ENCODE measurements at places on chromosomes 4 and X.

DNA sequence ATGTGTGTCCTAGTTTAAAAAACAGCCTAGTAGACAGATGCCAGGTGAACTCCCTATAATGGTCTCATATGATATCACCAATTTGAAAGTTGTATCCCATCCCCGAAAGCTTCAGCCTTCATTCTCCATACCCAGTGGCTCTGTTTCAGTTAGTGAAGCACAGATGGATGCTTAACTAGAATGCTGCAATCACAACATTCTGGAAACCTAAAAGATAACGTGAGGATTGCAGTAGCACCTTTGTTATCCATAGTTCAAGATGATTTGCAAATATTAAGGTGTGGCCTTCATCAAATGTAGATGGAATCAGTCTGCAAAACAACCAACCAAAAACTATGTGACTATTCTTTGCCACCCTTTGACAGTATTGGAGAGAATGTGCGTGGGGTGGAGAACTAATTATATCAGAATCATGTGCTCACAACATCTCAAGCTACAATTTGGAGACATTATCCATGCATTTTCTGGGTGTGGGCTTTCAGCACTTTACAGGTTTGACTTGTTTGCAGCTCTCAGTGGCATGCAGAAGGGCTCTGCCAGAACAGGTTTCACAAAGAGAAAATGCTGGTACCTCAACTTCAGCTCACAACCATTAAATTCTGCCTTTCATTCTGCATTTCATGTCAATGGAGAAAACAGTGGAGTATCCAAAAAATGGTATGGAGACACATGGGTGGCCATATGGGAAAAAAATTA, 18.3 kb upstream of the PPID start:
- no peak for DNase-seq

DNA sequence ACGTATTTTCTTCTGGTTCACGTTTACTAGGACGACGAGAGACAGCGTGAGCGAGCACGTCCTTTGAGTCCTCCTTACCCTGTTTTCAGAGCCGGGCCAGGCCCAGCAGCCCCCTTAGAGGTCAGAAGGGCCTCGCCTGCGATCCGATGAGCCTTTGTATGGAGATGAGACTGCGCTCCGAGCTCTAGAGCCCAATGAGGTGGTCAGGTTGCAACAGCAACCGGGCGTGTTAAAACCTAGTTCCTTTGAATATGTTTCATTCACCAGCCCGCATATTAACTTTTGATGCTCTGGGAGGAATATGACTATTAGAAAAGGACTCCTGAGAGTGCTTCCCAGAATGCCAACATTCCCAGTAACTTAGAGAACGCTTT, 55.6 kb upstream of the TADA2B start:
- DNase-seq = no peak

DNA sequence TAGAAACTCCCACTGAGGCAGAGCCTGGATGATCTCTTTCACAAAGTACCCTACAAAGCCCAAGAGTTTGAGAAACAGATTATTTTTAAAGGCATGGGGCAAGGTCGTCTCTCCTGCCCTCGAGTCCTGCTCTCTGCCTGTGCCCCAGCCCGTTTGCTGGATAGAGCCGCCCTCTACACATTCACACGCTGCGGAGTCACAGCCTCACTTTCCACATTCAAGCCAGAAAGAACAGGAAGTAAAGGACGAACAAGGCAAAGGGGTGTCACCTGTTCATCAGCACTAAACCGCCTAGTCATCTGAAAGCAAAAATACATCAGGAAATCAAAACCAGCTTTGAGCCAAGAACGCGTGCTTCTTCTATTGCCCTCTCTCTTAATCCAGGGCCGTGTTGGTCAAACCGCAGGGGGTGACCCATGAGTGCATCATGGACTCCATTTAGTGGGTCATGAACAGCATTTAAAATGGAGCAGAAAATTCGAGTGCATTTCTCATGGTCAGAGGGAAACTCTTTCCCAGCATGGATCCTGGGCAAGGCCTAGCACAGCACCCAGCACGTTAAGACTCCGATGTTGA, 83.4 kb downstream of the PHKA2 start:
- DNase-seq = no peak

DNA sequence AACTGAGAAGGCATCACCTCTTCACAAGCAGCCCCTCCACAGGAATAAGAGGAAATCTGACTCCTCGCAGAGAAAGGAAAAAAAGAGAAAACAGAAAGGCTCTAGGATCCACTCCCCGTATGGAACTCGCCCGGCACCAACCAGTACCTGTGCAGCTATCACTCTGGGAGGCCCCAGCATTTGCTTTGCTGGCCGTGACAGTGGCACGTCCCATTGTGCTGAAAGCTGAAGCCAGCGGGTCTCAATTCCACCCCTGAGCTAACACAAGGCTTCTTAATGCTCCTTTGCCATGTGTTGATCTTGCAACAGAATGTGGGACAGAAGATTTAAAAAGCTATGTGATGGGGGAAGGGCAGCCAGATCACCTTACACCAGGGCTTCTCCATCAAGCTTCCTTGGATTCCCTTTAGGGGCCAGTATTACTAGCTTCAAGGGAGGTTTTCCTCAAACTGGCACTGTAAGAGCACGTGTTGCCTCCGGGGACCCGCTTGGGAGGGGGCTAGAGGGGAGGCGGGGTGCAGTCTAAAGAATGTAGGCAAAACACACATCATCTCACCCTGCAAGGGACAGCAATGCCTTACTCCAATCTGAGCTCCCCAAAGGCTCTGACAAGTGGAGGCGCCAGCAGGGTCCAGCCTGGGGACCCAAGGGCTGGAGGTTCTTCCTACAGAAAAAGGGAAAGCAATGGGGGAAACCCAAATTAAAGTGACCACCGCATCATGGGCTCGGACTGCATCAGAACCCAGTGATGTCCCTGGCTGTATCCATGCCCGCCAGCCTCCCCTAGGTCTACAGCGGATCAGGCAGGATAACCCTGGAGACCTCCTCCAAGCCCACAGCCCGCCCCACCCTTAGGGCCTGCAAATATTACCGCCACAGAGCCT, 1.2 kb downstream of the USP46 start:
- DNase-seq = no peak

DNA sequence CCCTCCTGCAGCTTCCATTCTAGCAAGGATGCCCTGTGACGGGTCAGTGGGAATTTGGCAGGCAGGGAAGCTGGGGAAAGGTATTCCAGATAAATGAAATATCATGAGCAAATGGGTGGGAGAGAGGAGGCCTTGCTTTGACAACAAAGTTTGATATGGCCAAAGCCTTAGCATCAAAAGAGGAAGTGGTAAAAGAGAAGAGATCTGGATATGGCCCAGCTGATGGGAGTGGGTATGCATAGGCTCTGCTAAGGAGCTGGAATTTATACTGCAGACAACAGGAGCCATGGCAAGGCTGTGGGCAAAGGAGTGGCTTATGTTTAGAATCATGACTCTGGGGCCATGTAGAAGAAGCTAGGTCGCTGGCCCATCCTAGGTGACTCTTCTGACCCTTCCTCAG, 89.2 kb downstream of the PJA1 start:
- DNase-seq = no peak

DNA sequence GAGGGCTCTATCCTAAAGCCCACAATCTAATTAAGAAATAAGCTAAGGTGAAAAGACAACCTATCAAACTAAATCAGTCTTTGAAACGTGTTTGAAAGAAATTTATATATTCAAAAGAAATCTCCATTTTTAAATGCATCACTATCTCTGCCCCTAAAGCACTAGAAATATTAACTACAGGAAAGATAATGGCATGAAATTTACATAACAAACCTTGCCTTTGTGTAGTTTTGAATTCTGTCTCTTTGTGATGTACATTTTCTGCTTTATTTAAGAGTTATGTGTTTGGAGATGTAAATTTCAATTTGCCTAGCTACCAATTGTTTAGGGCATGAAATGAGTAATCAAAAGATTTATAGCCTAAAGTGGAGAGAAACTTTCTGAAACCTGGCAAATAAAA, 286.1 kb upstream of the TBX22 start:
- DNase-seq = no peak
